Activated CD8-positive, alpha-beta memory T cell treated with anti-CD3 and anti-CD28 coated beads for 4 hours (primary cell): ENCODE measurements at places on chromosomes 7 and 10.

DNA sequence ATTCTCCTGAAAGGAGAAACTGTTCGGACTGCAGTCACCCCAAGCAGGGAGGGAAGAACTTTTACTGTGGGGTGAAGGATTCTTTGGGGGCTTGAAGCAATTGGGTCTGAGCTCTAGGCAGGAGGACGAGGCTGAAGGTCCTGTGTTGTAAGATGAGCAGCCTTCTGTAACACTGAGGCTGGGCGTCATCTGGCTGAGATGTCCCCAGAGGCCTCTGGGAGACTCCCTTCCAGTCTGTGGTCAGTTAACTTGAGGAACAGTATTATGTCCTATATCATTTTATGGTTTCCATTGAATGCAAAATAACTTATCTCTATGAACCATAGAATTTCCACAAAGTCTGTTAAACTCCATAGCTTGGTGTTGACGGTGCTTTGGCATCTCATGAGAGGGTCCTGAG, 26.3 kb downstream of the FIGNL1 start:
- DNase-seq: no peak

DNA sequence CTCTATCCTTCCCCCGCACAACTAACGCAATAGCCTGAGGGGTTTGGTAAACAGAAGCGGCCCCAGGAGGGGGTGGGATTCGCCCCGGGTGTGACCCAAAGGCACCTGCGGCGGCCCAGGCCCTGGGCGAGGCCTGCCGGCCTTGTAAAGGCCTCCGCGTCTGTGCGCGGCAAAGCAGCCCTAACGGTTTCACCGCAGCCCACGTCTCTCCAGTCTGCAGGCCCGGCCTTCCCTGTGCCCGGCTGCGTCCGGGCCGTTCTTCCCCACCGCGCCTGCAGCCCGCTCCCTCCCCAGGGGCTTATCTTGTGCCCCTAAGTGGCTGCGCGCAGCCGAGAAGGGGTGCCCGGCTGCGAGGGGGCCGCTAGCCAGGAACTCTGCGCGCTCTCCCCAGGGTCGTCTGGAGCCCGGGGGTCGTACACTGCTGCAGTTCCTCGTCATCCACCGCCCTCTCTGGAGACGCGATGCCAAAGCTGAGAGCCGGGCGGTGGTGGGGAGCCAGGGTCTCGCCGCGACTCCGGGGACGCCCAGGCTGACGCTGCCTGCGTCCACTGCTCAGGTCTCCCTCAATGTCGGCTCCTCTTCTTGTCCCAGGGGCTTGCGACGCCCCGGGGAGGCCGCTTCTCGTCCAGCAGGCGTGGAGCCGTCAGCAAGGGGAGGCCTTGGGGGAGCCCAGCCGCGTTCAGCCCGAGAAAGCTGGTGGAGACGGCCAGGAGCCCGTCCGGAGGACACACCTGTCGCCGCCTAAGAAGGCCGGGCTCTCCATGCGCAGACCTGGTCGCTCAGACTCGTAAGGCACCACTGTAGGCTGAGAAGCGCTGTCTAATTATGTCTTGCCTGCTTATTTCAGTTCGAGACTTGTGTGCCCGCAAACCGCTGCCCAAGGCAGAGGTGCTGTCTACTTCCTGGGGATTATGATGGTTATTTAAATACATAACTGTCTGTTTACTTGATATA, 132.3 kb downstream of the SPAG6 start:
- DNase-seq: no peak

GRCh38 chr7:106693677-106694353, 32.9 kb upstream of the CCDC71L start:
- no peak for DNase-seq

DNA sequence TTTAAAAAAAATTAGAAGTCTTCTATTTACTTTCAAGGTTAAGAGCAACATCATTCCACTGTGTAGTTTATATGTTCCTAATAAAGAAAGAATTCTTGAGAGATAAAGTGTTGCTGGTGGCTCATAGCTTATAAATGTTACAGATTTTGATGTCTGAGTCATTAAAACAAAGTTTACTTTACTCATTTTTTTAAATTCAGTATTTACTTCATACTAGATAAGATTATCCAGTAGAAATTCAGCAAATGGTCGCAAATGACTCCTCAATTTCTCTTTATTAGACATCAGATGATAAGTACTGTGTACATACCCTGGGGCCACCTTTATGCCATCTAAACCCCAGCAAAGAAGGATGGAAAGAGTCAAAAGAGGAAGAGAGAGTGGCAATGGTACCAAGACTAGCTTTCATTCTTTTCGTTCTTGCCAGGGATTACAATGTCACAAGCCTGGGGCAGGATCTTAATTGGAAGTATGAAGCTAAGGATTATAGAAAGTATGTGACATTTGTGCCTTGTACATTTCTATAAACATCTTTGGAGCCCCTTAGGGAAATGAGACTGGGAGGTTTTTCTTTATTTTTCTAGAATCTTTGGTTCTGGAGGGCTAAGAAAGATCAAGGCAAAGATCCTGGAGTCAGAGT, 206.1 kb downstream of the CHRM2 start:
- no peak for DNase-seq

- no peak for DNase-seq
Observed at GRCh38 chr10:95314192-95314918, 23.6 kb upstream of the PDLIM1 start.

GRCh38 chr7:40447345-40447744, 312.5 kb downstream of the SUGCT start:
- DNase-seq: no peak

GRCh38 chr7:30970074-30970473, 6.3 kb downstream of the GHRHR start:
- DNase-seq: no peak

DNA sequence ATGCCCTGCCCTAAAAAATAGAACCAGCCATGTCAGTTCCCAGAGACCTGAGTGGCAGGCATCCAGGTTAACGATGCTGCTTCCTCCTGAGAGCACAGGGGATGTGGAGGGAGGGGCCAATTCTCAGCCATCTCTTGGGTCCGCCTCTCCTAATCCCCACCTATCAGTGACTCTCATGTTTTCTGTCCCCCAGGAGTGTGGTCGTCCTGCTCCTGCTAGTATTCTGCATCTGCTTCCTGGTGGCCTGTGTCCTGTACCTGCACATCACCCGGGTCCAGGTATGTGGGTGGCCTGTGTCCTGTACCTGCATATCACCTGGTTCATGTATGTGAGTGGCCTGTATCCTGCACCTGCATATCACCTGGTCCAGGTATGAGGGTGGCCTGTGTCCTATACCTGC, 105.3 kb downstream of the ADCY1 start:
- no peak for DNase-seq

DNA sequence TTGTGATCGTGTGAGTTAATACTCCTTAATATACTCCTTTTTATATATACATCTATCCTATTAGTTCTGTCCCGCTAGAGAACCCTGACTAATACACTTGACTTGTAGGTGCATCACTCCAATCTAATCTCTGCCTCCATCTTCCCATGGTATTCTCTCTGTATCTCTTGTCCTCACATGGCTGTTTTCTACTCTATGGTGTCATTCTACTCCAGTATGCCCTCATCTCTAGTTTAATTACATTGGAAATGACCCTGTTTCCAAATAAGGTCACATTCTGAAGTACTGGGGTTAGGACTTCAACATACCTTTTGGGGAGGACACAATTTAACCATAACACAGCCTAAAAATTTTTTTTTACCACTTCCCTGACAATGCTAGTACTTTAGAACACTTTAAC, 25.8 kb upstream of the TNKS2 start:
- no peak for DNase-seq

- DNase-seq: no peak
Observed at GRCh38 chr7:51070151-51070550, 246.5 kb downstream of the COBL start.

DNA sequence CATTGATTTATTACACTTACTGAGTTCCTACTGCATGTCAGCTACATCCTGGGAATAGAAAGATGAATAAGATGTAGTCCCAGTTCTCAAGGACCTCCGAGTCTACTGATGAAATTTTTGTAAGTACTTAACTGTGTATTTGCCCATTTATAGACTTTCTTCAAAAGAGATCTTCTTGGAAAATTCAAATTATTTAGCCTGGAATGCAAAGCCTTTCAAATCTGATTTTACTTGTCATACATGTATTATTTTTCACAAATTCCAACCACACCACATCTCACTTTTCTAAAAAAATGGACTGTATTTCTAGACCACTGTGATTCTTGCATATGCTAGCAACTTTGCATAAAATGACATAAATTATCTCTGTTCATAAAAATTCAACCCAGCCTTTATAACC, 581.3 kb downstream of the ATRNL1 start:
- DNase-seq: no peak

DNA sequence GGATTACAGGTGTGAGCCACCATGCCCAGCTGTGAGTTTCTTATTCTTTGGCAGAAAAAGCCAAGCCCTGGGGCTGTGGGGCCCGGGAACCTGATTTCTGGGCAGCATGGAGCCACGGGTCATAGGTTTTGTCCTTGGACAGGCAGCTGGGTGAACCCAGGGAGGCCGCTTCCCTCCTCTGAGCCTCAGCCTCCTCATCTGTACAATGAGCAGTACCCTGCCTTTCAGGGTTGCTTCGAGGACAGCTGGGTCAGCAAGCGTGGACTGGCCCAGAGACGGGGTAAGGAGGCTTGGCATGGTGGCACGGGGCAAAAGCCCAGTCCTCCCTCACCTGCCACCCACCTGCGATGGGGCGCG, 84.1 kb upstream of the GNA12 start:
- no peak for DNase-seq

GRCh38 chr10:26468291-26468690, 30.1 kb downstream of the APBB1IP start:
- DNase-seq: no peak

- no peak for DNase-seq
Observed at GRCh38 chr7:31633894-31634494, 53.0 kb upstream of the PPP1R17 start.

- DNase-seq: no peak
Observed at GRCh38 chr10:11506247-11506789, 105.1 kb downstream of the USP6NL start.
